ENCODE measurements at places on chromosomes 2 and 18. TPM values are rescaled to one million over a fixed set of nuclear protein-coding genes. Genes with fewer than 3 reads are reported as not detected.

Gene ACTG2
- 0.80 TPM for polyA plus RNA-seq

Gene RALB
- polyA plus RNA-seq = 76.2 TPM

Gene AQP12B
- 0.31 TPM for polyA plus RNA-seq

Gene RNU2-63P
- polyA plus RNA-seq = not detected

Gene NAT8
- polyA plus RNA-seq = 29.0 TPM

- DNase-seq = no peak
These were observed 125.5 kb upstream of the SIX2 start for GRCh38 chr2:45134726-45135125.

DNA sequence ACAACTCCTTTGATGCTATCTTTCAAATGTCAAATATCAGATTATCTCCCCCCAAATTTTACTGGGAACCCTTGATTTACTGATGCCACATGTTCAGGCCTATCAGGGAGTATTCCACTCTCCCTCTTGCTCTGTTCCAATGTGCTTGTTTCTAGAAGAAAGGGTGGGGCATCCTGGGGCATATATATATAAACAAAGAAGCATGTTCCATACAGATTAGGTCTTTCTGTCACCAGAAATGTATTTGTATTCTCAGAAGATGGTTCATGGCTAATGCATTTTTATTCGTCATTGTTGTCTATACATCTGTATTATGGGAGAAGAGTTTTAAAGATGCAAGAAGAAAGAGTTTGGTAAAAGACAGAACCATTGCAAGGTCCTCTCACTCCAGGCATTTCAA is 24.9 kb downstream of the EN1 start:
- no peak for DNase-seq

DNA sequence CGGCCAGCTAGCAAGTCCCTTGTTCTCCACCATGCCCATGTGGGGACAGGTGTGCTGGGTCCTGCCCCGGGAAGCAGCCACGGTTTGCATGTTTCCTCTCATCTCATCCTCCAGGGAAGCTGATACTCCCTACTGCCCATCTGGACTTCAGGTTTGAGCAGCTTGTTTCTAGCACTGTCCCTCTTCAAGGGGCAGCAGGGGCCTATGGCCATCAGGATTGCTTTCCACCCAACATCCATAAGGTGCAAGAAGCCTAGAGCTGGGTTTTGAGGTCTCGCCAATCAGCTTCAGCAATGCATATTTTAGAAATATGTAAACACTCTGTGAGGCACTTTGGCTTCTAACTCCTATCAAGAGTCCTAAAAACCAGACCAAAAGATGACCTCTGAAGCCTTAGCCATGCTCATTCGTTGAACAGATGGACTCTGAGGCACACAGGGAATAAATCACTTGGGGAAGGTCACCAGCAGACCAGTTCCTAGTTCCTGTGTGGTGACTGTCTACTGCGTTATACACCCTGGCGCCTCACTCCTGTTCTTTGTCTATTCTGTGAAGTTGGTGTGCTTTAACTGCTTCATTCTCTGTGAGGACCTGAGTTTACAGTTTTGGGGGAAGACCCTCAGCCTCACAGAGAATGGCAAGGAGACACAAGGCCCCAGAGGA is 192.6 kb upstream of the TWIST2 start:
- DNase-seq = no peak

- DNase-seq = no peak
These were observed 7.4 kb downstream of the NFATC1 start for GRCh38 chr18:79402977-79403722.

- no peak for DNase-seq
These were observed 110.4 kb downstream of the ALK start for GRCh38 chr2:29810956-29811355.

GRCh38 chr2:114546531-114546930 is 104.1 kb downstream of the DPP10 start:
- no peak for DNase-seq

GRCh38 chr18:77517901-77518300 is 268.3 kb downstream of the GALR1 start:
- DNase-seq = no peak

DNA sequence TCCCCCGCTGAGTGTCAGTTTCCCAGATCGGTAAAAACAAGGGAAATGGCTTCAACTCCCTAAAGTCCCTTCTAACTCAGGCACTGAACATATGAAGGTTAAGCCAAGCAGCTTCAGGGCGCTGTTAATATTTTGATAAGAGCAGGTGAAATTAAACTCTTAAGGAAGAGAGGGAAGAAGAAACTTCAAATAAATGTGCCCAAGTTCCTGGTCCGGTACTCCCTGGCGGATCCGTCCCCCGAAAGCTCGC is 564 bp downstream of the TRABD2A start:
- no peak for DNase-seq

DNA sequence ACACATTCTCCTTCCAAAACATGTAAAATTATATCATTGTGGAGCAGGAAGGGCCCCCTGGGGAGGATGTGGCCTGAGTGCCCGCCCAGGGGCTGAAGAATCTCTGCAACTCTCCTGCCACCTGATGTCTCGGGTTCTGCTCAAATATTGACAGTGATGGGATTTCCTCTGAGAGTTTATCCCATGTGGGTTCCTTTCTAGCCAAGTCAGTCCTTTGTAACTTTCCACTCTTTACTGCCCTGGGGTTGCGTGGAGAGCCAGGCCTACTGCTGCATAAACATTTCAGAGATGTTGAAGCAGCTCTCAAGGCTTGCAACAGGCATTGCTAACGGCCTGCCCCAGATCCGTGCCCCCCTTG is 4.0 kb upstream of the RAB17 start:
- no peak for DNase-seq

DNA sequence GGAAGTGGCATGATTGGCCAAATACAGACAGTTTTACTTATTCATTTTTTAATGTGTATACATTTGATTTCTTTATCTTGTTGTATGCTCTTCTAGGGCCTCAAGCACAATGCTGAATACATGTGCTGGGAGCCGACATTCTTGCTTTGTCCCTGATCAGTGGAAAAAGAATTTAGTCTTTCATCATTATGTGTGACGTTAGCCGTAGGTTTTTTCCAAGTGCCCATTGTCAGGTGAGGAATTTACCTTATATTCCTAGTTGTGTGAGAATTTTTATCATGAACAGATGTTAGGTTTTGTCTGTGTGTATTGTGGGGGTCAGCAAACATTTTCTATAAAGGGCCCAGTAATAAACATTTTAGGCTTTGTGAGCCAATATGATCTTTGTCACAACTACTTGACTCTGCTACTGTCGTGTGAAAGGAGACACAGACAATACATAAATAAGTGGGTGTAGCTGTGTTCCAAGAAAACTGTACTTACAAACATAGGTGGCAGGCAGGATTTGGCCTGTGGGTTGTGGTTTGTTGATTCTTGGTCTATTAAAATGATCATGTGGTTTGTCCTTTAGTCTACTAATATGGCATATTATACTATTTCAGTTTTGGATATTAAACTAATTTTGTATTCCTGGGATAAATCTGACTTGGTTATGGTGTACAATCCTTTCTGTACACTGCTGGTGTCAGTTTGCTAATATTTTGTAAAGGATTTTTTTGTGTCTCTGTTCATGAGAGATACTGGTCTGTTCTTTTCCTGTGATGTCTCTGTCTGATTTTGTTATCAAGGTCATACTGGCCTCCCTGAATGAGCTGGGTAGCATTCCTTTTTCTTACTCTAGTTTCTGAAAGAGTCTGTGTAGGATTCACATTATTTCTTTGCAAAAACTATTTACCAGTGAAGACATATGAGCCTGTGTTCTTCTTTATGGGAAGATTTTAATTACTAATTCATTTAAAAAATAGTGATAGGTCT is 132.2 kb upstream of the SMAD7 start:
- no peak for DNase-seq

DNA sequence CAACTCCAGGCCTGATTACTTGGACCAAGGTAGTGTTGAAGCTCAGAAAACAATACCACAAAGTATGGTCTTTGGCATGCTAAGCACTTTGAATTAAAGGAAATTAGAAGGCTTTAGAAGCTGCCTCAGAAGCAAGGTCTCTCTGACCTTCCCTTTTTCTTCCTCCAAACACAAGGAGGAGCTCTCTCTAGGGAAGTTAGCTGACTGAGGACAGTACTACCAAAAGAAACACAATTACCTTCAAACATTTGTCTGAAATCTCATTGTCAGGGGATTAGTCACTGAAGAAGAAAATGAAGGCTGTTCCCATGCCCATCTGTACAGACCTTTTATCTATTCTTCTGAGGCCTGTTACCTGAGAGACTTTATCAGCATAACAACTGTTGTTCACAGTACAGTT is 279.3 kb downstream of the CDH20 start:
- no peak for DNase-seq

GRCh38 chr18:55779691-55780585 is 191.9 kb upstream of the TCF4 start:
- DNase-seq = peak; percentile 29

GRCh38 chr2:18745431-18746272 is 156.3 kb upstream of the NT5C1B start:
- DNase-seq = no peak

DNA sequence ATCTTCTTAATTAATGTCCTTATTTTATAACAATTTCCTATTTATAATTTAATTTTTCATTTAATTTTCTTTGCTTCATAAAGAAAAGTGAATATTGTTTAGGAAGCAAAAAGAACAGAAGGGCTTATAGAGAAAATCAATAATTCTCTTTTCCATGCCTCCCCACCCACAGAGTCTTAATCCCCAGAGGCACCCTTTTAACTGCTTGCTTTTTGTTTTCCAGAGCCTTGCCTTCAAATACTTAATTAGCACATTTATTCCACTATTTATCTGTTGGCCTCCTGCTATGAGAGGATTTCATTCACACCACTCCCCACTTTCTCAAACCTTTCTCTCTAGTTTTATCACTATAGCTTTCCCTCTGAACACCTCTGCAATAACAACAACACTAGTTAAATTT is 373.6 kb downstream of the MBD2 start:
- DNase-seq = no peak

DNA sequence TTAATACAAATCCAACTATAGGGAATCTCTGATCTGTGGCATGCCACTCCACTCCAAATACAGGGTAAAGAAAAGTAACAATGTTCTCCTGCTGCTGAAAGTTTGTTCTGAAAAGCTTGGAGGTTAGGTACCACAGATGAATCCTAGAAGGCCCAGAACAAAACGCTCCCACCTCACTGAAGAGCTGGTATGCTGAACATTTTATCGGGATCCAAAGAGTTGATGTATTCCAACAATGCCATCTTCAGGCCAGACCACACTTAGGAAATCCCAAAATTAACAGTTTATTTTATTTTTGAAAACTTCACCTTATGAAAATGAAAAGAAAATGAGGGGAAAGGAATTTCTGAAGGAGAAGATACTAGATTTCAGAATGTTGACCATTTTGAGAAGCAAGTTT is 145.1 kb upstream of the CDH19 start:
- no peak for DNase-seq

DNA sequence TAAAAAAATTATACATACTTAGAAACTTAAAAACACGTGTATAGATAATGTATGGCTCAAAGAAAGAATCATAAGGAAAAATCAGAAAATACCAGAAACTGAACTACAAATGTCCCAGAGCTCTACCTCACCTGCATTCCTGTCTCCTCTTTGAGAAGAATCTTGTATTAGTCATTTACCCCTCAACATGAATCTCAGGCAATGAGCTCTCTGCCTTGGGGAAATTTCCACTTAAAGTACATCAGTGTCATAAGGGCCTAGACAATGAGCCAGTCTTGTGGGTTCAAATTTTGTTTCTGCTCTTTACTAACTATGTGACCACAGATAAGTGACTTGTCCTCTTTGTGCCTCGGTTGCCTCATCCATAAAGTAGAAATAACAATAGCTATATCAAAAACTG is 40.1 kb downstream of the SCG2 start:
- DNase-seq = no peak

Data from right renal pelvis (tissue), 4 donors.